ENCODE measurements at places on chromosomes 7 and 10. TPM values are rescaled to one million over a fixed set of nuclear protein-coding genes. Genes with fewer than 3 reads are reported as not detected.

GRCh38 chr10:63700631-63701156, 179.5 kb downstream of the REEP3 start:
- no peak for DNase-seq

GRCh38 chr7:2065528-2065927, 167.2 kb downstream of the MAD1L1 start:
- DNase-seq, result no peak

The HSPA14 gene
- 23.1 TPM for total RNA-seq

DNA sequence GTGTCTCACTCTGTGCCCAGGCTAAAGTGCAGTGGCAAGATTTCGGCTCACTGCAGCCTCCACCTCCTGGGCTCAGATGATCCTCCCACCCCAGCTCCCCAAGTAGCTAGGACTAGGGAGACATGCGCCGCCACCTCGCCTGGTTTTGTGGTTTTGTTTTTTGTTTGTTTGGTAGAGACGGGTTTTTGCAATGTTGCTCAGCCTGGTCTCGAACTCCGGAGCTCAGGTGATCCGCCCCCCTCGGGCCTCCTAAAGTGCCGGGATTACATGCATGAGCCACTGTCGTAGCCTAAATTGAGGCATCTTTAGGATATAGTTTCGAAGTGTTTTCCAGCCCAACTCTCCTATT, 781 bp downstream of the ZNF727 start:
- DNase-seq, result no peak

The TRIM73 gene
- total RNA-seq, result 16.7 TPM

- DNase-seq, result no peak
Observed at GRCh38 chr7:106731187-106731586, 70.2 kb upstream of the CCDC71L start.

GRCh38 chr7:55593172-55593514, 20.8 kb upstream of the VOPP1 start:
- DNase-seq, result no peak

DNA sequence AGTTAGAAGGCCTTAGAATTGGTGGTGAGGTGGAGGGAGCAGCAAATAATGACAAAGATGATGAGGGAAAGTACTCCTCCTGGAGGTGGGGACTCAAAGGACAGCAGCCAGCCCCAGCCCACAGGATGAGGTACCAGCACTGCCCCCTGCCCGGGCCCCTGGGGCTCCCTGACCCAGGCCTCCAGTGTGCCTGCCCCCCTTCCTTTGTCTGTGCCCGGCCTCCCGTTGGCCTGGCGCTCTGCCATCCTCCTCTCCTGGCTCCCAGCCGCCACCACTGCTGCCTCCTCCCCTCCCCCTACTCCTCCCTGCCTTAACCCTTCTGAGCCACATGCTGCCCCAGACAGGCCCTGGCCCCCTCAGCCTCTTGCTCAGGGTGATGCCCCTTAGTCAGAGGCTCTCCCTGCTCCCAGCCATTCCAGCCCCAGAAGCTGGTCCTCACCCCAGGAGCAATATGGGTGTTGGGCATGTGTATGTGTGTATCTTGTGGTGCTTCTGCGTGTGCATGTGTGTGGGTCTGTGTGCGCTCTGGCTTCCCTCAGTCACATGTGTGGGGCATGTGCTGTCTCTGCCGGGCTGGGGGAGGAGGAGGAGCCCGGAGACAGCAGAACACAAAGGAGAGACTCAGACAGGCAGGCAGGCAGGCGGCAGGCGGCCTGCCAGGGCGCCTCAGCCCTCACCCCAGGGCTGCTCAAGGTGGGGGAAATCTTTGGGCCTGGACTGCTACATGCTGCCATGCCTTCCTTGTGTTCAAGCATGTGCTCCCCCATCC, 2.6 kb downstream of the LDB1 start:
- peak; percentile 62 for DNase-seq

The ACTL6B gene
- total RNA-seq, result not detected

DNA sequence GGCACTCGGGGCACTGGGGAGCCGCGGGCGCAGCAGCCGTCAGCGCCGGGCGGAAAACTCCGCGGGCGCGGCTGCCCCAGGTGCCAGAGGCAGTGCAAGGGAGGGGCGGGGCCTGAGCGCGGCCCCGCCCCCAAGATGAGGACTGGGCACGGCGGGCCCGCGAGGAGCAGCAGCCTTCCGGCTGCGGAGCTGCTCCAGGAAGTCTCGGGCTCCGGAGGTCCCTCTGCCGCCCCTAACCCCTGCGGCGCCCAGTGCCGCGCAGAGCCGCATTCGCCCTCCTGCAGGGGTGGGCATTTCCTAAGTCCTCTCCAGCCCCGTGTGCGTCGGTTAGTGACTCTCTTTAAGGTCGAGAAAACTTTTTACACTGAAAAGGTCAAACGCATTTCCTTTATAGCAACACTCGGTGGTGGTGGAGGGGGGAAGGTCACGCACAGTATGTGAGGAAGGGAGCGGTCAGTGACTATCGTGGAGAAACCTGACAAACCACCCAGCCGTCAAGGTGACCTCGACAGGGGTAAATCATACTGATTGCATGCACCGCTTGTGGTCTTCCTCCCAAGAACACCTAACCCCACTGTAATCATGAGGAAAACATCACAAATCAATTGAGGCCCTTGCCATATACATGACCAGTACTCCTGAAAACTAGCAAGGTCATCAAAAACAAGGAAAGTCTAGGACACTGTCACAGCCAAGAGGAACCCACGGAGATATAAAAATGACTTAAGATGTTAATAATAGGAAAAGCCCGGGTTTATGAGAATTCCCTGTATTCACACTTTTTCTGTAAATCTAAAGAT, at the start of gene ANXA11:
TSS of gene ANXA11 (minus strand) at position 61 of the 800 bp plus-strand sequence. CDS start 32,676 bp downstream, outside the sequence.
- peak; percentile 88 for DNase-seq

GRCh38 chr7:2894118-2894940, 50.2 kb upstream of the GNA12 start:
- no peak for DNase-seq

The HOXA1 gene
- 2.0 TPM for total RNA-seq

- DNase-seq, result no peak
Observed at GRCh38 chr7:109309790-109310189, 740.1 kb downstream of the DNAJB9 start.

The ZNF853 gene
- 13.5 TPM for total RNA-seq

DNA sequence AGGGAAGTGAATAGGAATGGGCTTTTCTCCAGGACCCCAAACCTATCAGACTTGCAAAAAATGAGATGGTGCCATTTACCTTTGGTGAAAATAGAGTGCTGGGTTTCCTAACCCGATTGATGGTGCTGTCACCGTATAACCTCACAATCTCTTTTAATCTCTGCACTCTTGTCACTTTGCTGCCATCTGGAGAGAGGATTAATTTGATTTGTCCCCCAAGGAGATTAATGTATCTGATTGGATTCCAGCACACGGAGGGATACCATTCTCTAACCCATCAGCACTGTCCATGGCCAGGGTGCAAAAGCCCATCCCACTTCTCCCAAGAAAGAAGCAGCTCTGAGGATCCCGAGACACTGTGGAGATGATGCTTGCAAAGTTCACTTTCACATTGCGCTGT, 86.3 kb upstream of the NFE2L3 start:
- DNase-seq, result no peak

DNA sequence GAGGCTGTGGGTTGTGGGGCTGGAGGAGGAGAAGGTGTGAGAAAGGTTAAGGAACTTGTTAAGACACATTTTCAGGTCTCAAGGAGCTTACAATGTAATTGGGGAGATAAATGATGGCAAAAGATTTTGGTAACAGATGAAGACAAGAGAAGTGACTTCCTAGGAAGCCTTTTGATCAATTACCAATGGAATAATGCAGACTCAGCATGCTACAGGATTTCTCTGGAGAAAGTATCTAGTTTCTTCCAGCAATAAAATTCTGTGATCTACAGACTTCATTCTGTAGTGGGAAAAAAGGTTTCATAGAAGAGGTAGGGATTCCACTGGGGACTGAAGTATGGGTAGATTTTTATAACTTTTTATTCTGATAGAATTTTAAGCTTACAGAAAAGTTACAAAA, 184.2 kb upstream of the RHOBTB1 start:
- no peak for DNase-seq

- no peak for DNase-seq
Observed at GRCh38 chr10:13701157-13701919, 114.6 kb downstream of the PRPF18 start.

The C7orf57 gene
- 2.5 TPM for total RNA-seq

DNA sequence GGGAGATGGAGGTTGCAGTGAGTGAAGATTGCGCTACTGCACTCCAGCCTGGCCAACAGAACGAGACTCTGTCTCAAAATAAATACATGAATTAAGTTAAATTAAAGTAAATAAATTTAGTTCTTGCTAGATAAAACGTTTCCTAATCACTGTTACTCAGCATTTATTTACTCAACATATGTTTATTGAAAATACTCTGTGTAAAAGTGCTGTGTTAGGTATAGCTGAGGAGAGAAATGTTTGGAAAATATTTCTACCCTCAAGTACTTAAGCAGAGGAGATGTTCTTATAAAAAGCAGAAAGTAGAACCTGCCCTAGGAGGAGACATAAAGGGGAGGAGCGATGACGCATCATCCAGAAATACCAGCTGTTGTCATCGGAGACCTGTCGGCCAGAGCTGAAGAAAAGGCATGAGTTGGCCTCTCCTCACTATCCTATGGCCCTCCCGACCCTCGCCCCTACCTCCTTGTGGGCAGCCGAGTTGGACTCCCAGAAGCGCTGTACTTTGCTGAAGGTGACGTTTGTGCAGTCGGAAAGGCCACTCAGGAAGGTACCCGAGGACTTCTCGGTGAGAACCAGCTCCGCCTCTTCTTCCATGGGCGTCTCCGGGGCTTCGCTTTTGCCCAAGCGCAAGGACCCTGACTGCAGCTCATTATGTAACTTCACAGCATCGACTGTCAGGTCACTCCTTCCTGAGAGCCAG, 1.1 kb downstream of the RRP12 start:
- DNase-seq, result peak; percentile 66

The PLEKHA1 gene
- 33.8 TPM for total RNA-seq

The PAPSS2 gene
- 71.8 TPM for total RNA-seq

The PNLIP gene
- not detected for total RNA-seq

DNA sequence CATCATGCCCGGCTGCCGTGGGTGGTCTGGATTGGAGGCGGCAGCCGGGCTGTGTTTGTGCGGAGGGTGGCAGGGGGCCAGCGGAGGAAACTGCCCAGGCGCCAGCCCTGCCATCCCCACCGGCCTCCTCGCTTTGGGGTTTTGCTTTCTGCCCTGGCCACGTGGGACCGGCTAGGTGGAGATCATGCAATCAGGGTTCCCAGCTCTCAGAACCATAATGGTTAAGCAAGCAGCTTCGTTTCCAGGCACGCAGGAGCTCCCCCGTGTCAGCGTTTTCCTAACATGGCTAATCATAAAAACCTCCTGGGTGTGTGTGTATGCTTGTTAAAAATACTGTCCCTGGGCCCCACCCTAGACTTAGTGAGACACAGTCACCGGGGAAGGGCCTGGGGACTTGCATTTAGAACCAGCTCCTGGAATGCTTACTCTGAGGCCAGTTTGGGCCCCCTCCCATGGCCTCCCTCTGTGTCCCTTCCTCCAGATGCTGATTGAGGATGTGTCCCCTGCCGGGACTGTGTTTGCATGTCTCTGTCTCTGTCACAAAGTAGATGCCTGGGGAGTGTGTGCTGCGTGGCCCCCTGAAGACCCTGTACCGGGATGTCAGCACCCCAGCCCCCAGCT, 119.3 kb downstream of the CUX1 start:
- DNase-seq, result no peak

The SPDYE5 gene
- total RNA-seq, result not detected

DNA sequence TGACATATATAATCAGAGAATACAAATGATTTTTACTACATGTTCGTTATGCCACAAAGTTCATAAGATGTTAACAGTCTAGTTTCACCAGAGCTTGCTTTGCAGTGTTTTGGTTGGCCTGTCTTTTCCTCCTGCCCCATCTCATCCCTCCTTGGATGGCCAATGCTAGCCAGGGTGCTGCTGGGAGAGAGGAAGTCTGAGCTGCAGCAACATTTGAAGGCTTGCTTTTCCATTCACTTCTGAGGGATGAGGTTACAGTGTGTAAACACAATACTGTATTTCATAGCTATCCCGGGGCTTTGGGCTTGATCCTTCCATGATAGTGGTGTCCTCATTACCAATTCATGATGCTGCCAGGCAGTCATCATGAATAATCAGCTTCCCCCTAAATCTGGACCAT, 170.5 kb downstream of the RAB11FIP2 start:
- no peak for DNase-seq

DNA sequence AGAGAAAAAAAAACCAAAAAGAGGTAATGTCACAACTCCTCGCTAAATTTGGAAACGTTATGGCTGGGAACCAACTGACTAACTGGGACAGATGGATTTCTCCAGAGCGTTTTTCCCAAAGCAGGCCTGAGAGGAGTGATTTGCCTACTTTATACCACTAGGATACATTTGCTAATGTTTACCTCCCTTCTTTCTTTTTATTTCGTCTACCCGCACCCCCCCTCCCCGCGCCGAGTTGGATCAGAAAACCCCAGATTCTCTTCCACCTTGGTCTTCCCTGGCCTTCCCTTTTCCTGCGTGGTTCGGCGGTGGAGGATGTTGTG, 7.2 kb downstream of the CPA2 start:
- no peak for DNase-seq

The ARL5B gene
- 11.1 TPM for total RNA-seq

The SLC39A12 gene
- not detected for total RNA-seq

- no peak for DNase-seq
Observed at GRCh38 chr10:114550756-114551635, 107.1 kb downstream of the ABLIM1 start.

DNA sequence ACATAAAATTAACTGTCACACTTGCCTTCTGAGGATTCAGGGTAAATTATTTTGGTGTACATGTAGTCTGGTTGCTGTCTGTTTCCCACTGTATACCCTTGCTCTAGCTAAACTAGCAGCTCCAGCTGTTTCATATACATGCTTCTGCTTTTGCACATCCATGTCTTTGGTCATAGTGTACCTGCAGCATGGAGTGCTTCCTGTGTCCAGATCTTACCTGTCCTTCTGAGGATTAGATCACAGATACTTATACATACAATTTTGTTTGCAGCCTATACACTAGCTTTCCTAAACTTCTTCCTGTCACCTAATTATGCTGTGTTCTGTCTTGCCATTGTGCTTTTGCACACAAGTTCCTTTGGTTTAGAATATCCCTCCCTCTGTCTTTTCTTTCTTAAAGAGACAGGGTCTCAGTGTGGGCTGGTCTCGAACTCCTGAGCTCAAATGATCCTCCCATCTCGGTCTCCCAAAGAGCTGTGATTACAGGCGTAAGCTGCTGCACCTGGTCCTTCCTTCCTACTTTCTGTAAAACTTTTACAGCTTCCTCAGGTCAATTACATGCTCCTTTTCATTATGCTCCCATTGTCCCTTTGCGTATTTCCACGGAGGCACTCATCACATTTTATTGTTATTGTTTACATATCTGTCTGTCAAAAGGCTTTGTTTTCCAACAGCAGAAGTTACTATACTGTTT, 33.8 kb downstream of the TPST1 start:
- no peak for DNase-seq

DNA sequence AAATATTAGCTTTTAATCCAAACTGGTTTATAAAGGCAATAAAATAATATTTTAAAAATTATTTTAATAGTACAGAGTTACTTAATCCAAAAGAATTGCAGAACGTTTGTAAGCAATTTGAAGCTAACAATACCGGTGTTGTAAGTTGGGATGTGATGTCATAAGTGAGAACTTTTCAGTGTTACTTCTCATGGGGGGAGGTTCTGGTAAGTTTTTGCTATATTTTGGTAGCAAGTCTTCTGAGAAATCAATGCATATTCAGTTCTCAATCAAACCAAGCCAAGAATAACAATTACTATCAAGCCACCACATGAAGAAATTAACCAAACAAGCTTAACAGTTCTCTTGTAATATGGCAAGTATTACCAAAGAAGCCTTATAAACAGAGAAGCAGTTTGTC, 147.1 kb upstream of the ASAH2 start:
- DNase-seq, result no peak

Measured in PC-9 (cell line).